ENCODE measurements at places on chromosomes 6 and 20.

DNA sequence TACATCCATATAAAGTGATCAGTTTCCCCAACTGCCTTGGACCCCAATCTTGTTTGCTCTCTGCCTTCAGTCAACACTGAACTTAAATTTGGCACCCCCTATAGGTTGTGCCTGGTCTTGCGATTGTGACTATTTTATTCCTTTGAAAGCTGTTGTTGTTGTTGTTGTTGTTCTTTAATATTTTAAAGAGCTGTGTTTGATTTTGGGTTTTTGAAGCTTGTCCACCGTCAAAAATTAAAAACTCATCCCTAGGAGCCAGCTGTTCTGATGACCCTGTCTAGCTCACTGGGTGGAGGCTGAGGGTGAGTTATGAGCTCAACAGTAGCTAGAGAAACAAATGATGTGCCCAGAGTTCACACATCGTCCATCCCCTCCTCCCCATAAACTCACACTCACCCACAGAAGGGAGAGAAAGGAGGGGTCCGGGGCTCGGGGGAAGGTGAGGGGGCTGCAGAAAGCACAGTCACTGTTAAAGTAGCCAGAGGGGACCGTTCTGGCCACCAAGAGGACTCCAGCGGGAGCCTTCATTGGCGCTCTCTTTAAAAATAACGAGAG lies 4.0 kb downstream of the SIM1 start:
- no peak for DNase-seq

DNA sequence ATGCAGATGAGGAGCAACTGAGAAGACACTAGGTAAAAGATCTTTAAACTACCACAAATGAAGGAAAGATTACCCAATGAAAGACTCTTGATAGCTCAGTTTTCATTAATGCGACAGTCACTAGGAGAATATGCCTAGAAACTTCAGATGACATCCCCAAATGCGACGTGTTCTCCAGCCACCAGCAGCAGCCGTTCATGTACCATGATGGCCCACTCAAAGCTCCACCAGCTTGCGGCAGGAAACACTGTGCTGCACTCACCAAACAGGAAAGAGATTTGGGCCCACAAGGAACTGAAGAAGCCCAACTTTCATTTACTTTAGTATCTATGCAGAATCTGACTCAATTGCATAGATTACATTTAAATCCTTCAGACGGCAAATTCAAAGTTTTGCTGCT lies 7.5 kb downstream of the DIDO1 start:
- DNase-seq: no peak

- peak; percentile 91 for DNase-seq
Observed at GRCh38 chr20:44069203-44070011, 117.6 kb downstream of the JPH2 start.

- DNase-seq: no peak
Observed at GRCh38 chr20:36113036-36113435, 41.5 kb upstream of the EPB41L1 start.

DNA sequence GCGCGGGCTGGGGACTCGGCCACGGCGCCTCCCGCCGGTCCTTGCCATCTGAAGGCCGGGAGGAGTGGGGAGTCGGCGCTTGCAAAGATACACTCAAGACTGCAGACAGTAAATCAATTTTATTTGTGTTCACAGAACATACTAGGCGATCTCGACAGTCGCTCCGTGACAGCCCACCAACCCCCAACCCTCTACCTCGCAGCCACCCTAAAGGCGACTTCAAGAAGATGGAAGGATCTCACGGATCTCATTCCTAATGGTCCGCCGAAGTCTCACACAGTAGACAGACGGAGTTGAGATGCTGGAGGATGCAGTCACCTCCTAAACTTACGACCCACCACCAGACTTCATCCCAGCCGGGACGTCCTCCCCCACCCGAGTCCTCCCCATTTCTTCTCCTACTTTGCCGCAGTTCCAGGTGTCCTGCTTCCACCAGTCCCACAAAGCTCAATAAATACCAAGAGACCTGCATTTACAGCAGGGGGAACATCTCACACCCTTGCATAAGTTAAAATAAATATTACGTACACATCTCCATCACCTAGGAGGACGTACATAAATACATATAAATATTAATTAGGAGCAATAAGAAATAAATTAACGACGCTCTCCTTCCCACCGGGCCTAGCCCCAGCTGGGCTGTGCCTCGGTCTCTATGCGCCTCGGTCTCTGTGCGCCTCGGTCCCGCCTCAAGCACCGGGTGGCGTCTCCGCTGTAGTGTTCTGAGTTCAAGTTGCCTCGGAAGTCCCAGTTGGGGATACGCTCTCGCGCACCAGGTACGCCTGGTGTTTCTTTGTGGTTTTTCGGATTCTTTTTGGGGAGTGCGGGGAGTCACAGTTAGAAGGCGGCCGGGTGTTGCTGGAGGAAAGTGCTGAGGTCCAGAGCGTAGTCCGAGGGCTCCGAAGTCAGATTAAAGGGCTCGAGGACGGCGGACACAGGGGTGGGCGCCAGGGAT lies 889 bp upstream of the FLOT1 start:
- DNase-seq: peak; percentile 86

DNA sequence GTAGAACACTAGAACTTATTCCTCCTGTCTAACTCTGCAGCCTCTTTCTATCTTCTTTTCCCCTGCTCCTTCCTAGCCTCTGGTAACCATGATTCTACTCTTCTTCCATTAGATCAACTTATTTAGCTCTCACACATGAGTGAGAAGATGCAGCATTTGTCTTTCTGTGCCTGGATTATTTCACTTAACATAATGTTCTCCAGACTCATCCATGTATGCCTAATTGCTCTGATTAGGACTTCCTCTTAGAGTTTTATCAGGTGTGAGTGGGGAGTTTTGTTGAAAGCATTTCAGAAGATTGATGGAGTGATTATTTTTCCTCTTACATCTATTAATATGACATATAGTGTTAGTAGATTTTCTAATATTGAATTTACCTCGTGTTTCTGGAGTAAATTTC lies 140.4 kb downstream of the CDKAL1 start:
- DNase-seq: no peak

- no peak for DNase-seq
Observed at GRCh38 chr6:109762166-109762565, 71.1 kb downstream of the FIG4 start.

GRCh38 chr6:139014945-139015344 lies 13.6 kb upstream of the ABRACL start:
- DNase-seq: no peak

- DNase-seq: no peak
Observed at GRCh38 chr6:17197607-17198006, 83.6 kb upstream of the RBM24 start.

DNA sequence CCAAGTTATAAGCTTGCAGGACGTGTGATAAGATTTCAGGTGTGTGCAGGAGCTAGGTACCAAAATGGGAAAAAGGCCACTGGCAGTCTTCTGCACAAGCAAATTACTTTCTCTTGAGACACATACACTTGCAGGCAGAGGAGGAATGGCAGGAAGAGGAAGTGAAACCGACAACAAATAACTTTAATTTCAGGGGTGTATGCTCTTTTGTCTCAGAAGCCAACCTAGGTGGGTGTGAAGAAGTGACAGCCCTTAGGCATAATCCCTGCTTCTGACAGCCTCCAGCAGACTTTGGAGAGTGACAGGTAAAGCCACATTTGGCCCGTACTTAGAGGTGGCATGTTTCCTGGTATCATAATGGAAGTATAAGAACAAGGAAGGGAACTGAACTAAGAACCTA lies 118.8 kb upstream of the TRAF3IP2 start:
- DNase-seq: no peak

GRCh38 chr6:17601386-17601703 lies 1.2 kb downstream of the FAM8A1 start:
- no peak for DNase-seq

- DNase-seq: no peak
Observed at GRCh38 chr6:125787791-125788190, 3.0 kb upstream of the NCOA7 start.

DNA sequence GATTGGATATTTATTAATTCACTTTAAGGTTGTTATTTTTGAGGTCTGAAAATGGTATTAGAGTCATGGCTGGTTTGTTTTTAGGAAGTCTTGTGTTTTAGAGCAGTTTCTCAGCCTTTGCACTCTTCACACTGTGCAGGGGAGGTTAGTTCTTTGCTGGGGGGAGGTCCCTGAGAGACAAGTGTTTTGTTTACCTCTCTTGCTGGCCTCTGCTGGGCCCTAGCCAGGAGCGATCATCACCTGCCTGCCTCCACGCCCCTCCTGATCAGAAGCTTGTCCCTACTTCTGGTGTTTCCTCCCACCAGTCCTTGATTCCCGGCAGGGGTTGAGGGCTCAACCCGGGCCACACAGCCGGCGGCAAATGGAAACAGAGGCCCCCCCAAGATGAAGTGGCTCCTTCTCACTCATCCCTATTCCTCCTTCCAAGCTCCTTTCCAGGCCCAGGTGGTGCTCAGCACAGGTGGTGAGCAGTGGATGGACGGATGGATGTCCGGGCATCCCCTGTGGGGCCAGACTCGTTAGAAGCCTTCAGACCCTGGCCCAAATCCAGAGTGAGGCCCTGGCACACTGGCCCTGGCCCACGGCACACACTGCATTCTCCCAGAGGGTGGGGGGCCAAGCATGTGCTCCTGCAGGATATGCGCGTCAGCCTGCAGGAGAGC lies 51.3 kb downstream of the GRM4 start:
- DNase-seq: no peak

GRCh38 chr6:43970913-43971775 lies 156.1 kb downstream of the MRPL14 start:
- no peak for DNase-seq

Measured in spleen (tissue), 13 donors.